ENCODE measurements at places on chromosomes 16 and 17.

DNA sequence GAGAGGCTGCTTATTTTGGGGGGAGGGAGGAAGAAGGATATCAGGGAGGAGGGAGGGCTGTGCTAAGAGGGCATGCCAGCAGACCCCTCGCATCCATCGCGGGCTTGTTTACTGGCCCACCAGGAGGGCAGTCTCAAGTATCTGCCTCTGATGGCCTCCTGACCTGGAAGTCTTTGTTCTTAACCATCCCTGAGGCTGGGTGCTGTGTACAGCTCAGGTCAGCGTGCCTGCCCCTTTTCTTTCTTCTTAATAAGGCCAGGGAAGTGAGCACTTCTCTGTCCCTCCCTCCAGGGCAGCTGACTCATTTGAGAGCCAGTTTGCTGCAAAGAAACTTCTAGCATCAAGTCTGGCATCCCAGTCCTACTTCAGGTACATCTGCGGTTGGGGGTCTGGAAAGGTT lies 157.0 kb downstream of the CCDC182 start:
- no peak for DNase-seq

GRCh38 chr16:50688083-50688482 lies 5.3 kb upstream of the NOD2 start:
- DNase-seq = no peak

DNA sequence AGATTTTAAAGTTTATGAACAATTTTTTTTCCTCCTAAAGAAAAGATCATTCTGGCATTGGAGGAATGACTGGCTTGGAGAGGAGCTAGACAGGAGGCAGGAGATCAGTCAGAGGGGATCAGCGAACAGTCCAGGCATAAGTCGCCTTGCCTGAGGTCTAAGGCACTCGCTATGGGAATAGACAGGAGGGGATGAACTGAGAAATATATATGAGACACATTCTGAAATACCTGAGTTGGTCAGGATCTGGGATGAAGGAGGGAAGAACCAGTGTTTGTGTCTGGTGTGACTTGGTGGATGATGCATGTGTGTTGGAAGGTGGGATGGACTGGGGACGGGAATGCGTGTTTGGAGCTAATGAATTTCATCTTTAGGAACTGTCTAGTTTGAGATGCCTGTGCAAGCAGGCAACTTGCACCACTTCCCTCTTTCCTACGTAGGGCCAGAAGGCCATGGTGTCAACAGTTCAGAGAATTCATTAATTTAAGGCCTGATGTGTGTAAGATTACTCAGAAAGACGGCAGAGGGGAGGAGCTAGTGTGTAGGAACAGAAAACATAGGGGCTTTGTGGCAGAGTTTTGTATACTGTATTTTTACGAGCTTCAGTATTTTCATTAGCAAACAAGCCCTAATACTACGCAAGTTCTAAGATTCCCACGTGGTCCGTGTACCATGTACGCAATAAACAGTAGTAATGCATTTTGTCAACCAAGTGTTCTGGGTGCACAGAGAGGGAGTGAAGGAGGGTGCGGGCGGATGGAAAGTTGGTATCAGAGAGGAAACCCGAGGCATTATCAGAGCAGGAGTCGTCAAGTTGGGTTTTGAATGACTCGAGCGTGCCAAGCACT lies 825 bp downstream of the HEATR6 start:
- DNase-seq = no peak

- DNase-seq = no peak
Measured at GRCh38 chr17:81241648-81242420, 2.7 kb downstream of the NDUFAF8 start.

DNA sequence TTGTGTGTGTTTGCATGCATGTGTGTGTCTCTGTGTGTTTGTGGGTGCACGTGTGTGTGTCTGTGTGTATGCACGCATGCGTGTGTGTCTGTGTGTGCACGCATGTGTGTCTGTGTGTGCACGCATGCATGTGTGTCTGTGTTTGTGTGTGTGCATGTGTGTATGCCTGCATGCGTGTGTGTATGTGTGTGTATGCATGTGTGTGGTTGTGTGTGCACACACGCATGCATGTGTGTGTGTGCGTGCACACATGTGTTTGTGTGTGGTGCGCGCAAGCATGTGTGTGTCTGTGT lies 239.9 kb upstream of the TNRC6C start:
- no peak for DNase-seq

GRCh38 chr17:18031955-18032354 lies 7.0 kb downstream of the ATPAF2 start:
- DNase-seq = no peak

- DNase-seq = no peak
Measured at GRCh38 chr16:78788696-78789095, 689.2 kb downstream of the WWOX start.
